ENCODE measurements at places on chromosomes 11 and 22.

DNA sequence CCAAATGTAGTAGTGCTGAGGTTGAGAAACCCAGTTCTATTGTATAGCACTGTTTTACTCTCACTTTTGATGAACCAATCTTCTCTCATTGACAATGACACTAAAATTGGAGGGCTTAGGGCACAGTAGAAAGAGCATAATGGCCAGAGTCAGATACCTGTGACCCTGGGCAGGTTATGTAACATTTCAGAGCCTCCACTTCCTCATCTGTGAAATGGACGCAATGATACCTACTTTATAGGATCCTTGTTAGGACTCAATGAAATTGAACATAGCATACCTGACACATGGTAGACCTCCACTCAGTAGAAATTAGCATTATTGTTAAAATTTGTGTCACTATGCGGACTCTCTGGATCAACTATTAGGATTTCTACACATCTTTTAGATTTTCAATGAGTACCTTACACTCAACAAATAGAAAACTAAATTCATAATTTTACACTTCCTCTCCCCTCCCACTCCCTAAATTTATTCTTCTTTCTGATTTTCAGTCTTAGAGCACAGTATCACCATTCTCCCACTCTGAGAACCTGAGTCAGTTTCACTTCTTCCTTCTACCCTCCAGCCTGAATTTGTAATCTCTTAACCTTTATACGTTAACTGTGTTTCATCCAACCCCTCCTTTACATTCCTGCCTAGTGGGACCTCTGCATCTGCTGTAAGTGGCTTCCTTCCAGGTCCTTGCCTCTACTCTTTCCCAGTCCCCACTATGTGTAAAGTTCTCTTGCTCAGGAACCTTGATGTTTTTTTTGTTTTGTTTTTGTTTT, 78.3 kb downstream of the MICAL2 start:
- DNase-seq = no peak

DNA sequence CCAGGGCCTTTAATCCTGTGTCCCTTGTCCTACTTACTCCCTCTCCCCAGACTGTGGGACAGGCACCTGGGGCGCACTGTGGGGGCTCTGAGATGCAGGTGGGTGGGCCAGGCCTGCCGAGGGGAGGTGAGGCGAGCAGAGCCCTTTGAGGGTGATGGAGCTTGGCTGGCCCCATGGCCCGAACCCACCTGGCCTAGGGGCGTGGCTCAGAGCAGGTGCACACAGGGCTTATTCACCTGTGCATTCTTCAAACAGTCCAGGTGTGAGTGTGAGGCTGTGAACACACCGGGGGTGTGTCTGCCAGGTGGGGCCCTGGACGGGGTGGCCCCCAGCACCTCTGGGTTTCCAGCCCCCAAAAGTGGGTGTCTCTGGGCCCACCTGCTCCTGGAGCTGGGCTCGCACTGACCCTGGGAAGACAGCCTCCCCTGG, 9.0 kb upstream of the MUC5AC start:
- DNase-seq = no peak

- DNase-seq = no peak
Observed at GRCh38 chr22:49997932-49998717, 14.4 kb downstream of the IL17REL start.

DNA sequence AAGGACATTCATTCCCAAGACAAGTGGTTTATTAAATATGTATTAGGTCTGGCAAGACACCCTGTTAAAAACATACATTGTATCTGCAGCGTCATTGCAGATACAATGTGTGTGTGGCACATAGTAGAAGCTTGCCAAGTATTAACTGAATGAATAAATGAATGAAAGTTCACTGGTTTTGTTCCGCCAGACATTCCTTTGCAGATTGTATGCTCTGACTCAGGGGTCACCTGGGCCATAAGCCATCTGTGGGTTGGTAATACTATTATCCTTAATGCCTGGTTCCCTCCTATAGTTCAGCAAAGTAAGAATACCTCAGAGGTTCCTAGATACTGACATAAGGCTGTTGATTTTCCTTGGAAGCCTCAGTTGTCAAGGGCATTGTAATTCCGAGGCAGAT, 377.3 kb upstream of the CCDC90B start:
- no peak for DNase-seq

GRCh38 chr11:113426686-113427085, 39.1 kb downstream of the ANKK1 start:
- DNase-seq = no peak

- DNase-seq = peak; percentile 16
Observed at GRCh38 chr22:38700270-38700788, 414 bp downstream of the JOSD1 start.

GRCh38 chr11:130611791-130612251, 163.4 kb downstream of the ADAMTS15 start:
- DNase-seq = no peak

DNA sequence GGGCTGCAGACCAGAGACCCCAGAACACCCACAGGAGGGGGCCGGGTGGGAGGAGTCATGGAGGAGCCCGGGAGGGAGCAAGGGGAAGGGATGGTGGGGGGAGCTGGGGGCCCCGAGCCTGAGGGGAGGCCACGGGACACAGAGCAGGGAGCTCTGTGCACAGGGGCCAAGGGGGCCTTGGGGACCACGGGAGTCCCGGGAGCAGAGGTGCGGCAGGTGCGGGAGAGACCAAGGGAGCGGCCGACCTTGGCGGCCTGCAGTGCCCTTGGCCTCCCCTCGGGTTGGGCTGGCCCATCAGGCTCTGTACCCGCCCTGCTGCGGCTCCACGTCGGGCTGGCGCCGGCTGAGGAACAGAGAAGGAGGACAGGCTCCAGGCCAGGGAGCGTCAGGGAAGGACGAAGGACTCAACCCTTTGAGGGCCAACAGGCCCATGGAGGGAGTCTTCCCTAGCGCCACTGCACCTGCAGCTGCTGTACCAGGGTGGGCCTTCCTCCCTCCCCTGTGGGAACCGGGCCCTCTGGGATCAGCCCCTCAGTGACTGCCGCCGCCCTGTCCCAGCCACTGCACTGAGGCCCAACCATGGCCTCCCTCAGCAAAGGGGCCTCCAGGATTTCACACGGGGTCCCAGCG, 17.8 kb upstream of the BRSK2 start:
- DNase-seq = no peak

DNA sequence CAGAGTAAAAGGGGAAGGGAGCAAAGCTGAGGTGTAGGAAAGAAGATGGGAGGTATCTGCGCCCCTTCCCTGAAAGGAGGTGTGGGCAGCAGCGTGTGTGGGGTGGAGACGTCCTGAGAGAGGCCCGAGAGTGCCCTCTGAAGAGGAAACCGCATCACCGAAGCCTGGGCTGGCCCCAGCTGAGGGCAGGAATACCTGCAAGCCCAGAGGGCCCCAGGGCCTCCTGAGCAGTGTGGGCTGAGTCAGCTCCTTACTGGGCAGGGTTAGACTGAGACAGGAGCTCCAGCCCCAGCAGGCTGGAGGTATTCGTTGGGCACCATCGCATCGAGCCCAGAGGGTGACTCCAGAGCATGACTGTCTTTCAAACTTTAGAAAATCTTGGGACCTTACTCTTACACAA, 534.0 kb upstream of the B3GAT1 start:
- DNase-seq = no peak

DNA sequence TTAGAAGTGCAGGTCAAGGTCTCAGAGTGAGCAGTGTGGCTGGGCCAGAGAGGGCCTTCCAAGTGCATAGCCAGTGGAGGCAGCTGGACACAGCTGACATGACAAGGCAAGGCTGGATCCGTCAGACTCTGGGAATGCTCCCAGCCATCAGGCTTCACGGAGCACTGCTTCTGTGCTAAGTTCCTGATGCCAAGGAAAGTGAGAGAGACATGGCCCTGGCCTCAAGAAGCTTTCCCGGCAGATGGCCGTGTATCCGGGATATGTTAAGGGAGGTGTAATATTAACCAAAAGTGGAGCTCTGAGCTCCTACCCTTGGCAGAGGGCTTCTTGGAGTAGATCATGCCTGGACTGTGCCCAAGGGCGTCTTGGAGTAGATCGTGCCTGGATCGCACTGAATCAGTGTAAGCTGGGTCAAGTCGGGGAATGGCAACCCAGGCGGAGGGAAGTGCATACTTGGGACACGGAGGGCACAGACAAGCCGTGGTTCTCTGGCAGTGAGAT, 7.4 kb upstream of the EFCAB6 start:
- no peak for DNase-seq

DNA sequence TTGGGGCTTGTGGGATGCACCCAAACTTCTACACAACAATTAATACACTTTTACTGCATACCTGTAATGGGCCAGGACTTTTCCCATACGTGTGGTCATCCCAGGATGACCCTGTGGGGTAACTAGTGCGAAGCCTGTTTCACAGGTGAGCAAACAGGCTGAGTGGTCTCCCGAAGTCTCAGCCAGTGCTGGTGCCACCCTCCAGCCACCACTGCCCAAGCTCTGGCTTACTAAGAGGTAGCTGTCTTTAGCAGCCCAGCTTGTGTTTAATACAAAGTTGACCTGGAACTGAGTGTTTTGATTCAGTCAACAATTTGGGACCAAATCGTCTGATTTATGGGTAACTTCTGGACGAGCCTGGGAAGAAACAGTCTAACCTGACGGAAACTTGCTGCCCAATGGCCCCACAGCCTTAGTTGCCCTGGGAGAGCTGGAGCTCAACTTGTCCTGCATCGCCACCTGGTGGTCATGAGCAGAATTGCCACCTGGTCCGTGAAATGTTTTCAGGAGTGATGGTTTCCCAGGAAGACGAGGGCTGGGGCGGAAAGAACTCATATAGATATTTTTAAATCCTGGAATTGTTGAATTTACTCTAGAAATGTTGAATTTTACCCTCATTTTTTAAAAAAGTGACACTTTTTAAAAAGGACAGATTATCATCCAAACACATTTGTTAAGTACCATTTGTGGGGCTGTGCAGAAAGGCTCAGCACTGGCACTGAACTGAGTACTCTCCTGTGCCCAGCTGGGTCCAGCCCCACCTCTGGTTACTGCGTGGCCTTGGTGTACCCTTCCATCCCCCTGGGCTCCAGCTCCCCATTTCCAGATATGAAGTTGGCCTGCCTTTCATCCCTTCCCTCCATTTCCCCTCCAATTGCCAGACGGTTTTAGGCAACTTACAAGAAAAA, 95.5 kb upstream of the PARVA start:
- peak; percentile 68 for DNase-seq

- no peak for DNase-seq
Observed at GRCh38 chr11:65131895-65132237, 2.5 kb downstream of the SYVN1 start.

DNA sequence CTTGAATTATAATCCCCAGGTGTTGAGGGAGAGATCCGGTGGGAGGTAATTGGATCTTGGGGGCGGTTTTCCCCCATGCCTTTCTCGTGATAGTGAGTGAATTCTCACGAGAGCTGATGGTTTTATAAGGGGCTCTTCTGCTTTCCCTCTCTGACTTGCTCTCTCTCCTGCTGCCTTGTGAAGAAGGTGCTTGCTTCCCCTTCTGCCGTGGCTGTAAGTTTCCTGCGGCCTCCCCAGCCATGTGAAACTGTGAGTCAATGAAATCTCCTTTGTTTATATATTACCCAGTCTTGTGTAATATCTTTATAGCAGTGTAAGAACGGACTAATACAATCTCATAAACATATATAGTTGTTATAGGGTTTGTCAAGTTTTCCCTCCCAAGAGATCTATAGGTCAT, 32.8 kb downstream of the KCNE3 start:
- DNase-seq = no peak

DNA sequence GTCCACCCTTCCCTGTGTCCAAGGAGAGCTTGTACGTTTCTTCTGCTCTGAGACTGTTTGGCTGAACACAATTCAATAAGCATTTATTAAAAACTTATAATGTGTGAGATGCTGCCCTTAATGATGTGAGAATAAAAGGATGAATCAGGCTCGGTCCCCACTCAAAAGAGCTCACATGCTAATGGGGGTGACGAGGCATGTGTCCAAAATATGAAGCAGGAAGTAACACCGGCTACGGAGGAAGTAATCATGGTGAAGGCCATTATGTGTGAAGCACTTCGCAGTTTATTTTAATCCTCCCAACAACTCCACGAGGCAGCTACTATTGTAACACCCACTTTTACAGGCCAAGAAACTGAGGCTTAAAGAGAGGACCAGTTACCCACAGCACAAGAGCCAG, 3.4 kb upstream of the RASD2 start:
- no peak for DNase-seq

DNA sequence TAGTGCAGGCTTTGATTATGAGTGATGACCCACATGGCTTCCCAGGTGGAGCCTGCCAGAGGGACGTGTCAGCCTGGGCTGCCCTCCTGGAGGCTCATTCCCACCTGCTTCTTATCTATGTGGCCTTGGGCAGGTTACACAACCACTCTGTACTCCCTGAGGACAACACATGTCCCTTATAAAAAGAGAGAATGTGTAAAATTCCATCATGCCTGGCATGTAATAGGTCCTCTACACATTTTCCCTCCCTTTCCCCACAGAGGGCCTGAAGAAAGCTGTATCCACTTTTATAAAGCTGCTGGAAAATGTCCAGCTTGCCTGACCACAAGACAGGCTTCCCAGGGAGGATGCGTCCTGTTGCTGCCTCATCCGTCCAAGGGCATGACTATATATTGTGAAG, 55.0 kb upstream of the VSTM5 start:
- no peak for DNase-seq

GRCh38 chr11:73743045-73743444, 17.8 kb downstream of the RAB6A start:
- DNase-seq = no peak

GRCh38 chr11:67666303-67666645, 8.1 kb downstream of the ALDH3B2 start:
- DNase-seq = no peak

DNA sequence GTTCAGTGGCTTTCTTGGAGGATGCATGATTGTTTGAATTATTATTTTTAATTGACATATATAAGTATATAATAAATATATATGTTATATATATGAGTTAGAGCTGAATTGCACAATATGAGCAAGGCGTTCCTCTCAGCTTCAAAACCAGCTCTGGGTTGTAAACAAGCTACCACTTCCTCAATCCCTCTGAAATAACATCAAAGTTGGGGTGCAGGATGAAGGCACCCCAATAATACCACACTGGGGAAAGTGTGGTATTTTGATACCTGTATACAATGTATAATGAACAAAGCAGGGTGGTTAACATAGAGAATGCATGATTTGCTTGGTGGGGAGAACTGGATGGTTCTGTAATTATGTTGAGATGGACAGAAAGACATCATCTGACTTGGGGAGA, 1.7 kb upstream of the SORL1 start:
- DNase-seq = no peak

- no peak for DNase-seq
Observed at GRCh38 chr11:100705447-100705846, 18.4 kb downstream of the ARHGAP42 start.

GRCh38 chr11:73271936-73272679, at the start of gene P2RY6:
Gene P2RY6, plus strand, starts transcription at chr11:73272338. Its CDS starts 24,181 bp downstream, at chr11:73296519.
- no peak for DNase-seq

GRCh38 chr22:21074102-21074715, 28.5 kb downstream of the LRRC74B start:
- DNase-seq = no peak

- DNase-seq = no peak
Observed at GRCh38 chr11:66918741-66919140, 39.4 kb downstream of the PC start.

GRCh38 chr11:65325435-65325834, 8.2 kb upstream of the DPF2 start:
- no peak for DNase-seq
